ENCODE measurements at places on chromosomes 11 and 22.
A peak's percentile ranks its signal among the peaks of the same experiment; 100 is the strongest.

DNA sequence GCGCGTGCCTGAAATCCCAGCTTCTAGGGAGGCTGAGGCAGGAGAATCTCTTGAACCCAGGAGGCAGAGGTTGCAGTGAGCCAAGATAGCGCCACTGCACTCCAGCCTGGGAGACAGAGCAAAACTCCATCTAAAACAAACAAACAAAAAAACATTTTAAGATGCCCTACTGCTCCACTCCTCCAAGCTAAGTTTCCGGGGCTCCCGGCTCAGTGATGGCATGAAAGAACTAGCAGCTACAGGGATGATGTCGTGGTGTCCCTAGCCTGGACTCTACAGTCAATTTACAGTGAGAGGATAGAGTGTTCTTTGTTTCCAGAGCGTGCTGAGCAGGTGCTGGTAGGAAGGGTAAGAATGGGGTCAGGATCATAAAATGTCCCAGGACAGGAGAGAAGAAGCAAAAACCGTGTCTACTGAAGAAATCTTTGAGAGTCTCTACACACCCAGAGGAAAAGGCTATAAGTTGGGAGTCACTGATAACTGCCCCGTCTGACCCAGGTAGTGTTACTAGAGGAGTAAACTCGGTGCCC lies 1.2 kb upstream of the ZBTB3 start:
- no peak for DNase-seq

GRCh38 chr11:124950601-124951330 lies 3.2 kb upstream of the CCDC15 start:
- no peak for DNase-seq

GRCh38 chr22:19579880-19580279 lies 55.7 kb upstream of the CLDN5 start:
- no peak for DNase-seq

GRCh38 chr11:12811861-12812260 lies 137.6 kb downstream of the TEAD1 start:
- DNase-seq, result no peak

DNA sequence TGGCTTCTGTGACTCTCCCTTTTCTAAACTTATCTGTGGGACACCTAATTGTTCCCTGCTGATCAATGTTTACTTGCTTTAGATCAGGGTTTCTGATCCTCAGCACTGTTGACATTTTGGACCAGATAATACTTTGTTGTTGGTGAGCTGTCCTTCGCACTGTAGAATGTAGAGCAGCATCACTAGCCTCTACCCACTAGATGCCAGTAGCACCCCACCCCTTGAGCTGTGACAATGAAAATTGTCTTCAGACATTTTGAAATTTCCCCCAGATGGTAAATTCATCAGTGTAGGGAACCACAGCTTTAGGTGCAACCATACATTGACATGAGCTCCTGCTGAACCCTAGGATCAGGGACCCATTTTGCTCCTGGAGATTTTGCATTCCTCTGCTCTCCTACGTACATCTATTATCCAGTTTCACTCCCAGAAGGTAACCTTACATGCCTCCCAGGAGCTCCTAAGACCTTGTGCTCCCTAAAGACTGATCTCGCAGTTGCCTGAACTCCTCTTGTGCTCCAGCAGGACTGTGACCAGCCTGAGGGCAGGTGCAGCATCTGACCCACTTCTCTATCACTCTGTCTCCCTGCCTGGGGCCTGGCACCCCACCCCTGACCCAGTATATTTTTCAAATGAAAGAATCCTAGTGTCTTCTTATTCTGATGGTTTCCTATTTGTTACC lies 107.8 kb downstream of the FAR1 start:
- DNase-seq, result no peak

DNA sequence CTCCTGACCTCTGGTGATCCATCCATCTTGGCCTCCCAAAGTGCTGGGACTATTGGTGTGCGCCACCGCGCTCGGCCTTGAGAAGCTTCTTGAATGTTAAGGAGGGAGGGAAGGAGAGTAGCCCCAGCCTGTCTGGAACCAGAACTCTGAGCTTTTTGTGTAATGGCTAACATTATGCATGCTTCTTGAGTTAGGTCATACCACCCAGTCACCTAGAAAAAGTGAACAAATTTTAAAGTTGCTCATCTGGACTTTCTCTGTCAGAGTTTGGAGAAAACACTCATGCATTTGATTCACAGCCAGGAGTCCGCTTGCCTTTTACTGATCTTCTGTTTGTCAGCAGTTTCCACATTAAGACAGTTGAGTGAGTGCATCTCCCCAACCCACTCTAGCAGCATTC lies 82.1 kb downstream of the PPP6R3 start:
- DNase-seq, result no peak

GRCh38 chr22:46783721-46784120 lies 21.3 kb downstream of the TBC1D22A start:
- no peak for DNase-seq

DNA sequence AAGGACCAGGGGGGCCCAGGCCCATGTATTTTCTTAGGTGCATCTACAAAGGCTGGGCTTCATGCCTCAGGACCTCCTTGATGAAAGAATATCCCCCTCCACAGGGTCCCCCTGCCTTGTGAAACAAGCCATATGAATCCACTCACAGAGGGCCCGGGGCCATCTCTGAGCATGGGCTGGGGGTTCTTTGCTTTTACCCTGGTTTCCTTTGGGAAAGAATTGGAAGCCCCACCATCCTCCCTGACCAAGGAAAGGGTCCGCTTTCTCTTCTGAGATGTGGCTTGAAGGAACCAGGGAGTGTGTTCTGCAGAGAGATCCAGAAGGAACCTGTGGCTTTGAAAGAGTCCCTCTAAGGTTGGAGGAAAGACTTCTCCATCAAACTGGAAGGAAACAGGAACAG lies 9.2 kb upstream of the ANO1 start:
- DNase-seq, result no peak

DNA sequence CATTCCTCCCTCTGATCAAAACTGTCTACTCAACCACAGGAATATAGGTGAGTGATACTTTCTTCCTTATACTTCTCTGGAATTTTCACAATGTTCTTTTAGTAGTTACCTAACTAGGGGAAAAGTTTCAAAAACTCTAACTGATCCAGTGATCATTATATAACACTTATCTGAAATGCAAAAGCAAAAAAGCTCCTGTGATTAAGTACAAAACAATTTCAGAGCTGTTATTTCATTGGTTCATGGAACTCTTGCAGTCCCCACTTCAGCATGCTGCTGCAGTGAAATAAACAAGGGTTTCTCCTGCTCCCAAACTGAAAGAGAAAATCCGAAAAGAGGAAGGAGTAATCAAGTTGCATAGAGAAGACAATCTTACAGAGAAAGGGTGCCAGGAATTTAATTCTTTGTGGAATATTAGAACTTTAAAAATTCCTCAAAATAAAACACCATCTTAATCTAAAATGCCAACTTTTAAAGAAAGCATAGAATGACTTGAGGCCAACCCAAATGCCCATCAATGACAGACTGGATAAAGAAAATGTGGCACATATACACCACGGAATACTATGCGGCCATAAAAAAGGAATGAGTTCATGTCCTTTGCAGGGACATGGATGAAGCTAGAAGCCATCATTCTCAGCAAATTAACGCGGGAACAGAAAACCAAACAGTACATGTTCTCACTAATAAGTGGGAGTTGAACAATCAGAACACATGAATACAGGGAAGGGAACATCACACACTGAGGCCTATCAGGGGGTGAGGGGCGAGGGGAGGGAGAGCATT lies 20.3 kb downstream of the PPP2R1B start:
- DNase-seq, result no peak

GRCh38 chr22:18970948-18971315 lies 34.8 kb upstream of the PRODH start:
- no peak for DNase-seq

DNA sequence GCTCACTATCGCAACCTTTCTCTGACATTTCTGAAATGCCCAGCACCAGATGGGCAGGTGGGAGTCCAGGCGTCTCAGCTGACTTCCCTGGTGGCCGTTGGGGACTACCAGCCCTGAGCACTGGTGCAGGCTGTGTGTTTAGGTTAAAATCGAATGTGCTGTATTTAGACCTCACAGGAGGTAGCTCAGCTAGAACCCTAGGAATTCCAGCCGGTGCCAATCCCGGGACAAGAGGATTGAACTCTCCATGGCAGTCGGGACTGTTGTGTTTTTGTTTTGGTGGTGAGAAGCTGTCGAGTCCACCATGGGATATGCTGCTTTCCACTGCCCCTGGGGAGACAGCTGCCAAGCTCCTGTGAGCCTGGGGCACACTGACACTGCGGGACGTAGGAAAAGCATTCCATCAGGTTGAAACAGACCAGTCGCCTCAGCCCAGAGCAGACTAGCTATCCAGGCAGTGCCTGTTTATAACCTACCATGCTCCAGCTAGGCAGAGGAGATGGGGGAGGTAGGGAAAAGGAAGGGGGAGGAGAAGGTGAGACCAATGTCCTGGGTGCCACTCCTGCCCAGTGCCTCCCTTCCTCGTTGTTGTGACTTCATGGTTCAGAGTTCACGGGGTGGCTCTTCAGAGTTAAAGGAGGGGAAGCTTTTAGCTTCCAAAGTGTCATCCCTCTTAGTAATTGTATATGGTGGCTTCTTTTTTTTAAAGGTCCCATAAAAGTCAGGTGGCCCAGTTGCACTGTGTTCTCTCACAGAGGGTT lies 53.0 kb downstream of the MICAL2 start:
- no peak for DNase-seq

GRCh38 chr22:20292108-20292507 lies 24.0 kb upstream of the RTN4R start:
- DNase-seq, result no peak

- DNase-seq, result no peak
Measured at GRCh38 chr11:112566124-112566523, 305.5 kb upstream of the PLET1 start.

DNA sequence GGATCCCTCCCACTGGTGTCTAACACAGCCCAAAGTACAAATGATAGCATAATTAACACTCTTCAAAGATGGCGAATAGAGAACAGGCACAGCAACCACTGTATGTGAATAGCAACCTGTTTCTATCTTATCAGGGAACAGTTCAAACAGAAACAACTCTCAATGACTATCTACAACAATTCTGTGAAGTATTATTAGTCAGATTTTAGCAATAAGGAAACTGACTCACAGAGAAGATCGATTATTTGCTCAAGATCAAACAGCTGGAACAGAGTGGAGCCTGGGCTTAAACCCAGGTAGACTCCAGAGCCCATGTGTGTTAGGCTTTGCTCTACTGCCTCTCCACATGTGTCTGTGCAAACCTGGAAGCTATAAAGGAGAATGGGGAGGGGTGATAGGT lies 88.7 kb downstream of the C11orf58 start:
- DNase-seq, result no peak

- no peak for DNase-seq
Measured at GRCh38 chr11:130037881-130038585, 31.7 kb upstream of the APLP2 start.

GRCh38 chr22:19879992-19880785 lies 25.5 kb upstream of the GNB1L start:
- DNase-seq, result no peak

DNA sequence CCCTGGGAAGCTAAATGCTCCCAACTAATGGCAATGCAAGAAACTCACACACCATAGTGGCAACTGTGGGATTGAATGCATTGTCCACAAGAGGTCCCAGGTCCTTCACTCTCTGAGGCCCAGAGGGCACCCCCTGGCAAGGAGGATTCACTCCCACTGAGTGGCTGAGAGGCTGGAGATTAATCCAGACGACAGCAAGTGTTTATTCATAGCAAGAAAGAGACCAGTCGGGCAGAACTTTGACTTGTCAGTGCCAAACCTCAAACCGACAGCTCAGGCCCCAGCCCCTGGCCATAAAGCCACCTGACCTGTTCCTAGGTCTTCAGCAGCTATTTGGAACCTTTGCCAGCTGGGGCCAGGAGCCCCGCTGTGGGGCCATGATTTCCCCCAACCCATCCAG lies 54.5 kb upstream of the MPEG1 start:
- DNase-seq, result no peak

DNA sequence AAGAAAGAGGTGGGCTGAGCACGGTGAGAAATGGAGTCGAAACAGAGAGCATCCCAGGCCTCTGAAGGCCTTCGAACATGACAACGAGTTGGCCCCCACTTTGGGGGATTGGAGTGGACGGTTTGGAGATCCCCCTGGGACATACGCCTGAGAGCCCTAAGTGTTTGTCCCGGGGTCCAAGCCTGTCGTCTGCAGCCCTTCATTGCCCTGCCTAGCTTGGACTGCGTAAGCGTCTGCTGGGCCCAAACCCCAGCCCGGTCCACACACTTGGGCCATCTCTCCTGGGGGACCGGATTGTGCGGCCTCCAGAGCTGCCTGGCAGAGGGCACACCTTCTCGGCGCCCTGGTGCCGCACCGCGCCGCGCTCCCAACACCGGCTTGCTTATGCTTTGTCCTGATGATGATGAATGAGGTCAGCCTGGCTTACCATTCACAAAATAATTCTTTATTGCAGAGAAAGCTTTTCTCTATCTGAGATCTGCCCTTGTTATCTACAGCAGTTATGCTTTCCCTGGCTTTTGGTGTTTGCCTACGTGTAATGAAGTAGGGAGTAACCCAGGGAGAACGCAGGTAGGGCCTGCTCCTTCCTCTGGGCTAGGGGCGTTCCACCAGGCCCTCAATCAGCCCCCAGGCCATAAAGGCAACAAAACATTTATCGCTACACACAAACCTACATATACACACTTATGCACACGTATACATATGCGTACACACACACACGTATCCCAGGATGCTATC lies 85.9 kb upstream of the PPARA start:
- DNase-seq, result peak; percentile 70

DNA sequence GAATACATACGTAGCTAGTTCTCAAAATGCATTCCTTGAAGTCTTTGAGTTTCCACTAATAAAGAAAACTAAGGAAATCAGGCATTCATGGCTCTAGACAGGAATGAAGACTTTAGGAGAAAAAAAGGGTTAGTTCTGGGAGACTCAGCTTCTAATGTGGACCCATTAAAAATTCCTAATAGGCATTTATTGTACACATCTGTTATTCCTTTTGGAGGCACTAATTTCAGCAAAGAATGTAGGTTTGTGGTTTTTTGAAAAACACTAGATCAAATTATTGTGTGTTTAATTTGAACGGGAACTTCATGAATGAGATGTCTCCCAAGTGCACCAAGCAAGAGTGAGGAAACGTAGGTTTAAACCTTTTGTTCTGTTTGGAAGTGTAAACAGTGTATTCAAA lies 42.7 kb downstream of the PARVA start:
- DNase-seq, result no peak

GRCh38 chr11:29448246-29448877 lies 568.5 kb downstream of the KCNA4 start:
- no peak for DNase-seq

GRCh38 chr22:44491269-44492035 lies 6.6 kb downstream of the RTL6 start:
- DNase-seq, result no peak

DNA sequence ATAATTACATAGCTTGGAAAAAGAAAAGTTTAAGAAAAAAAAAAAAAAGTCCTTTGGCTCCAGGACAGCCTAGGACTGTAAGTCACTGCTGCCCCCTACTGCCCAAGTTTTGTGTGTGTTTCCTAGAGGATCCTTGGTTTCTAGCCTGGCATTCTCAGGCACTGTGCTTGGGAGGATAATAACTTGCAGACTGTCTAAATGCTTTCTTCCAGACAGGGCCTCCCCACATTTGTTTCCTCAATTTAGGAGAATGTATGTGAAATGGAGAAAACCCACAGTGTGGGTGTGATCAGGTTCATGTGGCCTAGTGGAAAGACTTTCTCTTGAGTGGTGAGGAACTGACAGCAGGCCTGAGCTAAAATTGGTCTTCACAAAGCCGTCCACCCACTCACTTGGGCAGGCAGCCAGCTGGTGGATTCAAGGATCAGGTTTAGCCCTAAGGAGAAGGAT lies 191.0 kb downstream of the NAV2 start:
- peak; percentile 31 for DNase-seq

- no peak for DNase-seq
Measured at GRCh38 chr22:47124451-47124881, 362.0 kb downstream of the TBC1D22A start.
